ENCODE measurements at places on chromosomes 7 and 10.

DNA sequence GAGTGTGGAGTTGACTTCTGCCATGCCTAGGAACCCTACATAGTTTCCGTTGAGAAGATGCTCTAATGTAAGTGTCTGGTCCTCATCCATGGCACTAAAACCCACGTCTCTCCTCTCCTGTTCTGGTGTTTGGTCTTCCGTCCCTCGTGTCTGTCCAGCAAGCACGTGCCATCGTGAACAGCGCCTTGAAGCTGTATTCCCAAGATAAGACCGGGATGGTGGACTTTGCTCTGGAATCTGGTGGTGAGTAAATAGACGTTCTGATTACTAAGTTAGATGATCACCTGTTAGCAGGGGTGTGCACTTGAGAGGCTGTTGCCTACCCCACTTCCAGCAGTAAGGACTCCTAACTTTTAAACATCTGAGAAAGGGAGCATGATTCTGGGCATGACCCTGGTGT, 15.1 kb upstream of the GET4 start:
- DNase-seq, result no peak

DNA sequence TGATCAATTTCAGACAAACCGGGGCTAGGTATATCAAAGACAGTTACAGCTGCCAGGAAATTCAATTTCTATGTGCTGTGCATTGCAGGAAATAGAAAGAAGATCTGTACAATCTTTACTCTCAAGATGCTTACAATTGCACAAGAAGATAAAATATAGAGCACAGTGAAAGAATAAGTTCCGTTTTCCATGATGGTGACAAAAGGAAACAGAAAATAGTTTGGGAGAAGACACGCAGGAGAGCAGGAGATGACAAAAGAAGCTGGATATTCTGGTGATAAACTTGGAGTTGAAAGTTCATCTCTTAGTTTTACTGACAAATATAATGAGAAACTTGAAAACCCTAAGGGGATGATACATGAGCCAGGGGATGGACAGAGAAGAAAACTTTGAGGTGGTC, 646.0 kb downstream of the PARD3 start:
- DNase-seq, result no peak

DNA sequence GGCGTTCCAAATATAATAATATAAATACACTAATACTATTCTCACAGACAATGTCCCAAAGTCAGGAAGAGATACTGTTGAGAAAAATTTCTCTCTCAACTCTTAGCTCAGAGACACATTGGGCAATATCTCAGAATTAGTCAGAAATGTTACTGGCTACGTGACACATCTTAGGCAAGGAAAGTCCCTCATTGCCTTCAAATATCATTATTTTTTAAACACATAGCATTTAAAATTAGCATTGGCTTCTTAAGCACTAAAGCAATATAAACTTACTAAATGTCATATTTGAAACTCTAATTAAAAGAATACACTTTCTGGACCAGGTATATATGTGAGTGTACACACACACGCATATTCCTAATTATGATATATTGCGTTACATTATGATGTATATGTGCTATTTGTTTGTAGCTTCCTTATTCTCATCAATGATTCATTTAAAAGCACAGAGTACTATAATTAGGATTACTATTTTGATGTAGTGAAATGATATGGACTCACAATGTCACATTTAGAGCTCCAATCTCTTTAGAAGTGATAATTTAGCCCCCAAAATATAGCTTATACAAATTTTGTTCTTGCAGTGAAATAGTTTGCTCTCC, 255.8 kb downstream of the TWIST1 start:
- DNase-seq, result no peak

DNA sequence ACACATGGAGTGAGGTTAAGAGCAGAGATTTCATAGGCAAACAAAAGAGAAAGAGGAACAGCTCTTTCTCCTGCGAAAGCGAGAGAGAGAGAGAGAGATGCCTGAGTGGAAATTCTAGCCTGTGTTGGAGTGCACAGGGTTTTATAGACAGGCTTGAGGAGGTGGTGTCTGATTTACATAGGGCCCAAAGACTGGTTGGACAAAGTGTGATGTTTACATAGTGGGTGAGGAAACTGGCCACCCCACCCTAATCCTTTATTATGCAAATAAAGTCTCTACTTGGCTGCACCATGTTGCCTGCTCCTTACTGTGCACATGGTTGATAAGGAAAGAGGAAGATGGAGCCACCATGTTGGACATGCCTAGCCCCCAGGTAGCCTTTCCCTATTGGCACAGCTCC, 967.8 kb upstream of the SORCS1 start:
- DNase-seq, result no peak

DNA sequence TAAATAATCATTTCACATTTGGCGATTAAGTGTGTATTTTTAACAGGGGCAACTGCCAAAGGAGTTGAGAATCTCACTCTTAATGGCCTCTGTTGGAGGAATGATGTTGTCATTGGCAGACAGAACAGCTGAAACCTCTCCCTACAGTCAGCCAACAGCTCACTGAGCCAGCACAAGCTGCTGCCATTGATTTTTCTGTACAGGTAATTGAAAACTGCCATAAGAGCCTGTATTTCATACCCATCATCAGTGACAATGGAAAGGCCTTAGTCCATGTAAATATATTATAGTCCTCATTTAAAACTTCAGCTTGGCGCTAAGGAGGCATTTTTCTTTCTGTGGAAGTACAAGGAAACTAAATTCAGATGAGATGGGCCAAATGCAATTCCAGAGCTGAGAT, 28.1 kb upstream of the PTN start:
- DNase-seq, result no peak

- no peak for DNase-seq
These were observed 569.8 kb downstream of the CALN1 start for GRCh38 chr7:71842381-71842780.

Measured in glomerular endothelial cell (primary cell).